Epithelial cell of prostate (primary cell): ENCODE measurements at places on chromosomes 12 and 14.

DNA sequence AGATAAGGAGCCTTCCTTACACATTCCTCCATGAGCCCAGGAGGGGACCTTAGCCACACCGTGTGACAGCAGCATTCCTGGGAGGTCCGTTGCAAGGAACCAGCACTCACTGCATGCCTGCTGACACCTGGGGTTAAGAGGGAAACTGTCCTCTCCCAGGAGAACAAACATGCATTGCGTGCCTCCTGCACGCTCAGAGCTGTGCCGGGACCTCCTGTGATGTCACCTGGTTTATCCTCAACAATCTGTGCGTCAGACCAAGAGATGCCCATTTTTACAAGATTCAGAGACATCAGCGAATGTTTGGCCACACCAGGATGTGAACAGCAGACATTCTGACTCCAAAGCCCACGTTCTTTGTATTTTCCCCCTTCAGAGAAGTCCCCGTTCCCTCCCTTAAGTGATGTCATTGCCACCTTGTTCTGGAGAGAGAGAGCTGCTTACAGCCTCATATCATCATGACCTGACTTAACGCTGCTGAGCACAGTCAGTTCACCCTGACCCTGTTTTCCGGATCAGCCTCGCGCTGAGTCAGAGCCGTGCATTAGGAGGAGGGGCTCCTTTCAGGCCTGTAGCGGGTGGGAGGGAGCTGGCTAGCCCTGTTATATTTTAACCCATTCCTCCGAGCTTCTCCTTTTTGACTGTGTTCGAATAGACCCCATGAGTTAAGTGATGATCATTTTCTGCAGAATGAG lies 36.2 kb downstream of the TMEM120B start:
- no peak for DNase-seq

DNA sequence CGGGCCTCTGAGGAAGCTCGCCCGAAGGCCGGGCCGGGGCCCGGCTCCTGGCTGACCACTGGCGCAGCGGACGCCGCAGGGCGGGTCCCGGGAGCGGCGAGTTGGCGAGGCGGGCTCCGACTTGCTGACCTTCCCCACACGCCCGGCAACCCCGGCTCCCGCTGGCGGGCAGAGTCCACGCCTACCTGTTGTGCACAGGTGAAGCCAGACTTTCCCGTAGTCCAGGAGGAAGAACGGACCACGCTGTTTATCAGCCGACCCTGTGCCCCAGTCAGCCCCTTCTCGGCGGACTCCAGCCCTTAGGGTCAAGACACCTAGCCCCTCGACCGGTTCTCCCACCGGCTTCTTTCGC lies 407 bp downstream of the HEATR5A start:
- no peak for DNase-seq

DNA sequence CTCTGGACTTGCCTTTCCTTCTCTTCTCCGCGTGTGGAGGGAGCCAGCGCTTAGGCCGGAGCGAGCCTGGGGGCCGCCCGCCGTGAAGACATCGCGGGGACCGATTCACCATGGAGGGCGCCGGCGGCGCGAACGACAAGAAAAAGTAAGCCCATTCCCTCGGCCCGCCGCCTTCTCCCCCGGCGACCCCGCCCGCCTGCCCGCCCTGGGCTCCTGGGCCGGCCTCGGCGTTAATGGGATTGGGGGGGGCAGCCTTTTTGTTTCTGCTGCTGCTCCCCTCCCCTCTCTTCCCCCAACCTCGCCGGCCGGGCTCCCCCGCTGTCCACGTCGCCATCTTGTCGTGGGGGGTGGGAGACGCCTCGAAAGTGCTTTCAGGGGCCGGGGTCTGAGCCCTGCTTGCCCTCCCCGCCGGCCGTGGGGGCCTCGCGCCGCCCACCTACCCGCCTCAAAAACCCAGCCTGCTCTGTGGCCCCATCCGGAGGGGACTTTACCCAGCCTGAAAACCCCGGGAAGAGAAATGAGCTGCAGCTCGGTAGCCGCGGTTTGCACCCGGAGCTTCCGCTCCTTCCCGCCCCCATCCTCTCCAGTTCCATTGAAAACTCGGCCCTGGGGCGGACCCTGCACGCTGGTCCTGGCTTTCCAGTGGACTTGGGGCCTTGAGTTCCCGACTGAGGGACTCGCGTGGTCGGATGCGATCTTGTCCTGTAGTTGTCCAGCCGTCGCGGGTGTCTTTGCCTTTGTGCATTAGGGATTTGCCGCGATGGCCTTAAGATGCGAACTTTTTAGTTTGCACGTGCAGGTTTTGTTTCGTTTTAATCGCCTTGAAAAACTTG lies 598 bp downstream of the HIF1A start:
- no peak for DNase-seq

GRCh38 chr14:28323366-28323765 lies 443.2 kb upstream of the FOXG1 start:
- no peak for DNase-seq

- DNase-seq, result no peak
These were observed 44.9 kb upstream of the RIC8B start for GRCh38 chr12:106729611-106730010.

GRCh38 chr14:29236848-29237247 lies 470.3 kb downstream of the FOXG1 start:
- no peak for DNase-seq

- no peak for DNase-seq
These were observed 74.6 kb upstream of the CEP83 start for GRCh38 chr12:94534278-94534677.

DNA sequence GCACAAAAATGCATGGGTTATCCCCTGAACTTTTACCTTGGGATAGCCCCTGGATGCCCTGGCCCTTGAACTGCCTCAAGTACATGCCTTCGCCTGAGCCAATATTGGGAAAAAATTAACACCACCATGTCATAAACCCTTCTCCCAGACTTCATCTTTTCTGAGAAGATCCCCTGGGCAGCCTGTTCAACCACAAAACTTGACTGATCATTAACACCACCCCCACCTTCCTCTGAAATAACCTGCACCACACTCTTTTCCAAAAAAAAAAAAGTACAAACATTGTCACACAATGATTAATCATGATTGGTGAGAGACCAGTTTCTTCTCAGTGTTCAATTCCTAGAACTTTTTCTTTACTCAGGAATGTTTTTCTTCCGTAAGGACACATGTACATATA lies 217.9 kb downstream of the PAX9 start:
- DNase-seq, result no peak

GRCh38 chr14:106269029-106269428 lies 742.6 kb downstream of the TMEM121 start:
- no peak for DNase-seq

- no peak for DNase-seq
These were observed 66.6 kb upstream of the KCNA5 start for GRCh38 chr12:4977102-4977501.

GRCh38 chr14:92785667-92786426 lies 8.3 kb upstream of the GOLGA5 start:
- DNase-seq, result no peak

GRCh38 chr12:105091476-105092206 lies 7.4 kb upstream of the ALDH1L2 start:
- DNase-seq, result no peak

GRCh38 chr14:20343862-20344220 lies 406 bp downstream of the PARP2 start:
- DNase-seq, result no peak

GRCh38 chr14:75283833-75284563 lies 5.4 kb downstream of the FOS start:
- no peak for DNase-seq

DNA sequence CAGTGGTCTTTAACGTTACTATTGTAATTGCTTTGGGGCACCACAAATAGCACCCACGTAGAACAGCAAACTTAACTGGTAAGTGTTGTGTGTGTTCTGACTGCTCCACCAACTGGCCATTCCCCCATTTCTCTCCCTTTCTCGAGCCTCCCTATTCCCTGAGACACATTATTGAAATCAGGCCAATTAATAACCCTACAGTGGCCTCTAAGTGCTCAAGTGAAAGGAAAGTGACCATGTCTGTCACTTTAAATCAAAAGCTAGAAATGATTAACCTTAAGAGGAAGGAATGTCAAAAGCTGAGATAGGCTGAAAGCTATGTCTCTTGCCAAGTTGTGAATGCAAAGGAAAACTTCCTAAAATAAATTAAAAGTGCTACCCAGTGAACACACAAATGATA lies 22.3 kb downstream of the PPP1R13B start:
- no peak for DNase-seq

DNA sequence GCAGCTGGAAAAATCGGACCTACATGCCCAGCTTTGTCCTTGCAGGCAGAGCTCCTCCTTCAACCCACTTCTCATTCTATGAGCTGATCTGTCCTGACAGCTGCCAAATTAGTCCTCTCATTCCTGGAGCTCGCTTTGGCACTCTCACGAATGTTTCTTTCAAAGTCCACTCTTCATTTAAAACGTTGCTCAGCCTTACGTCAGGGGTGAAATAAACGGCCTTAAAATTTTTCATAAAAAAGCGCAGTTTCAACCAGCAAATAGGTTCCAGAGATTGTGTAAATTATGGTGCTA lies 120.9 kb upstream of the HIF1A start:
- no peak for DNase-seq

- DNase-seq, result no peak
These were observed 174.8 kb downstream of the LRIG3 start for GRCh38 chr12:58745348-58746125.

- DNase-seq, result no peak
These were observed 81.6 kb upstream of the FAR2 start for GRCh38 chr12:29067430-29067829.

- DNase-seq, result no peak
These were observed 703 bp downstream of the TMED10 start for GRCh38 chr14:75175677-75176141.

DNA sequence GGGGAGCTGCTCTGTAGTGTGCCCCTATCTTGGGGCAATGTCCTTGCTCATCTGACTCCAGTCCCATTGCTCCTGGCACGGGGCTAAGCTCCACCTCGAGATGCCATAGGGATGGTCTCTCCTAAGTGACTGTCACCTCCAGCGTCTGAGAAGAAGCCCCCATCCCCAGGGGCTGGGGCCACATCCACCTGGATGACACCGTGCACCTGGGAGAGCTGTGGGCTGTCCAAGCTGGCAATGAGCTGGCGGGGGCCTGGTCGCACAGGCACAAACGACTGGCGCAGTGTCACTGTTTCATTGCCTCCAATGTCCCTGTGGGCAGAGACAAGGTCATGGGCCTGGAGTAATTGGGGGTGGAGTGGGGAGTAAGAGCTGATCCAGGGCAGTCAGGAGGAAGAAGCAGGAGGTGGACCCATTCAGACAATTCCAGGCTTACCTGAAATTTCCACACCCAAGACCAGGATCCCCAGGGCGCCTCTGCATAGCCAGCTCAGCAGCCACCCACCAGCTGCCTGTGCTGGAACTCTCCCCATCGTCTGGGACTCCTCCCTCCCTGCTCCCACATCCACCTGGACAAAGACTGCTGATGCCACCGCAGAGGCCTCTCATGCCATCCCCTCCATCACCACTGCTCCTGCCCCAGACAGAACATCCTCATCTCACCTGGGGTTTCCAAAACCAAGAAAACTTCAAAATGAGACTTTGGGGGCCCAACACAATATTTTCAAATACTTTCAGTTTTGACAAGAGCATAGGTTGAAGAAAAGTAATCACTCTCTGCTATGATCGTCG lies 7.0 kb upstream of the TINF2 start:
- DNase-seq, result no peak

- DNase-seq, result no peak
These were observed 2.1 kb downstream of the TDP1 start for GRCh38 chr14:89957791-89958190.

DNA sequence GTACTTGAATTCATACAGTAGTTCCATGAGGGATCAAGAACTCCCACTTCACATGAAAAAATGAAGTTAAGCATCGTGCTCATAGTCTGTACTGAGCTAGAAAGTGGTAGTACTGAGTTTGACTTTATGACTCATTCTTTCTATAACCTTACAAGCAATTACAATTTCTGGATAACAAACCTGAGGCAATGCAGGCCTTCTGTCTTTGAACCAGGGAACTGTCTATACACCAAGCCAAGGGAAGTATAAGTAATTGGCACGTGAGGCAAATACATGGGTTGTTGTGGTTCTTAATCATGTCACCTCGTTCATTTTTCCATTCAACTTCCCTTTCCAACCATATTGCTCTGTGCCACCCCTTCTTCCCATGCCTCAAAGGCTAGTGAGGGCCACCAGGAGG lies 16.8 kb downstream of the GNS start:
- DNase-seq, result no peak

DNA sequence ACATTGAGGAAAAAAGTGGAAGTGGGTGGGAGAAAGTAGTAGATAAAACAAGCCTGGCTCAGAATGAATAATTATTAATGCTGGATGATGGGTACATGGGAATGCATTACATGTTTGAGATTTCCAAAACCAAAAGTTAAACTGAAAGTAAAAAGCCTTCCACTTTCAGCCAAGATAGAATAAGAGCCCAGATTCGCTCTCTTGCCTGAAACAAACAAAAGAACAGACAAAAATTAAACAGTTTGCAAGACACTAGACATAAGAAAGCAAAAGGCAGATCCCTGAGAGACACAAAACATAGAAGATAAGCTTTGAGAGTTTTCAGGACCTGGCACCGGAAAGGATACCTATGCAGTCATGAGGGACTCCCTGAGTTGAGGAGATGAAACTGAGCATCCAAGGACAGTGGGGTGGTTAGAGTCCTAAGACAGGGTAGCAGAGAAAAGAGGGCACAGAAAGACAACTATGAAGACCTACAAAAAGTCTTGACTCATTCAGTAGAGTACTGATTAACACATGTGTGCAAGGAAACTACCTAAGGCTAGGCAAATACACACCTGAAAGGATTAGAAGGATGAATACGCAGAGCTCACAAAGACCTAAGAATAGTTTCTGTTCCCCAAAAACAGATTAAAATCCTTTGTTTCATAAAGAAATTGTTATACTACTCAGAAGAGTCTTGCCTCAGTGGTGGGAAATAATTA lies 54.1 kb downstream of the CEP83 start:
- no peak for DNase-seq

GRCh38 chr12:94553130-94553519 lies 93.5 kb upstream of the CEP83 start:
- DNase-seq, result peak; percentile 57

GRCh38 chr12:18794000-18794399 lies 56.1 kb downstream of the CAPZA3 start:
- no peak for DNase-seq

DNA sequence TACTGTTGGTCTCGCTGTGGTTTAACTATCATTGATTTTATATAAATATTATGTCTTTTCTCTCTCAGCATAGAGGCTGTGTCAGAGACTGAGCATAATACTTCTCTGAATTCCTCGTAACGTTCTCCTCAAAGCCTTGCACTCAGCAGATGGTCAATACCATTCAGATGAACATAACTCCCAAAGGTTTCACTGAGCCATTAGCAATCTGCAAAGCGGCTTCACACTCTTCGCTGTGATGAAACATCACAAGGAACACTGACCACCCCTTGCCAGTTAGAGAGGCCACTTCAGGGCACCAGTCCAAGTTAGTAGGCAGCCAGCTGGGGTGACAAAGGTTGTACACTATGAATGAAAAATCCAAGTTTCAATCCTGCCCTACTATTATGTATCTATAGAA lies 30.1 kb upstream of the STON2 start:
- no peak for DNase-seq
